PC-3 (cell line): ENCODE measurements at places on chromosomes 5 and 9. TPM values are rescaled to one million over a fixed set of nuclear protein-coding genes. Genes with fewer than 3 reads are reported as not detected.

ECSCR gene
- 0.36 TPM in 1 of 2 replicates, not detected in the other for total RNA-seq

PRR16 gene
- 2.4 and 3.6 TPM in 2 replicates for total RNA-seq

LHX3 gene
- not detected in 2 replicates for total RNA-seq

PCDHAC1 gene
- 4.8 and 6.2 TPM in 2 replicates for total RNA-seq

ZNF454 gene
- not detected in 2 replicates for total RNA-seq

LRRC19 gene
- total RNA-seq: not detected in 2 replicates

BTNL9 gene
- 11.5 and 15.4 TPM in 2 replicates for total RNA-seq

- no peaks in the 10 kb centered on the region for H3K36me3 ChIP-seq
- peaks cover 32% of the 10 kb centered on the region for H3K4me1 ChIP-seq
- H3K4me3 ChIP-seq: peak overlapping the region; percentile 56
These were observed 331.9 kb upstream of the CCNG1 start for GRCh38 chr5:163105456-163105855.

- no peak overlapping the region for H3K27ac ChIP-seq
- no peak for DNase-seq
- no peaks in the 10 kb centered on the region for H3K27me3 ChIP-seq
- H3K36me3 ChIP-seq: no peaks in the 10 kb centered on the region
- H3K4me1 ChIP-seq: 0 out of 2 replicates have a peak, but pooled peaks cover 5% of the 10 kb centered on the region
- H3K4me3 ChIP-seq: no peak overlapping the region
These were observed 7.4 kb upstream of the DAP start for GRCh38 chr5:10768328-10768899.

DNA sequence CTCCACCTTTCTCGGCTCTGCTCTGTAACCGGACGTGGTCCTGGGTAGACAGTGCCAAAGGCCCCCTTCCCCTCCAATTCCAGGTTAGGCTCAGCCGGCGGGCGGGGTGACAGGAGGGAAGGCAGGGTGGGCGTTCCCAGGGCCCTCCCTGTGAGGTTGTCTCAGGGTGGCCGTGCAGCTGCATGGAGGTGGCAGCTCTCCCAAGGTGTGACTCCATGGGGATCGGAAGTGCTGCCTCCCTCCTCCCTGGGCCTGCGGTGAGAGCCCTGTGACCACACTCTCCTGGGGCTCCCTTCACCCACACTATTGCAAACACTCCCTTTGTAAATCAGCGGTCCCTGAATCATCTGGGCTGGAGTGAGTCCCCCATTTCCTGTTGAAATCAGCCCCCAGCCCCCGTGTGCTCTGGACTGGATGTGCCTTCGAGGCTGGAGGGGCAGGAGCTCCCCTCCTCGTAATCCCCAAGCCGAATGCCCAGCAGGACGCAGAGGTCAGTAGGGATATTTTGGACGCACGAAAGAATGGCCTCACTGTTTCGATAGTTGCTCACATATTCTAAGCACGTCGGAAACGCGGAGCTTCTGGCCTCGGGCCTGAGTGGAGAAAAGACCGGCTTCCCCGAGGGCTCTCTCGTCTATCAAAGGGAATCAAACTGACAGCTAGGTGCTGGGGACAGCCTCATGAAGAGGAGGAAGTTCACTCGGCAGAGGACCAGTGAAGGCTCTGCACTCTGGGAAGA lies 107.6 kb upstream of the COL5A1 start:
- peaks cover 8% of the 10 kb centered on the region; the same call in 1 of the 2 replicates for H3K4me1 ChIP-seq
- H3K27me3 ChIP-seq: no peaks in the 10 kb centered on the region
- no peak for DNase-seq
- no peak overlapping the region for H3K4me3 ChIP-seq
- no peaks in the 10 kb centered on the region for H3K36me3 ChIP-seq

- peaks cover 12% of the 10 kb centered on the region; the same call in 1 of the 2 replicates for H3K27me3 ChIP-seq
- no peaks in the 10 kb centered on the region for H3K4me1 ChIP-seq
- no peak overlapping the region for H3K4me3 ChIP-seq
- peak; percentile 19 for DNase-seq
- H3K36me3 ChIP-seq: no peaks in the 10 kb centered on the region
These were observed 17.6 kb downstream of the SLCO6A1 start for GRCh38 chr5:102481054-102481715.

DNA sequence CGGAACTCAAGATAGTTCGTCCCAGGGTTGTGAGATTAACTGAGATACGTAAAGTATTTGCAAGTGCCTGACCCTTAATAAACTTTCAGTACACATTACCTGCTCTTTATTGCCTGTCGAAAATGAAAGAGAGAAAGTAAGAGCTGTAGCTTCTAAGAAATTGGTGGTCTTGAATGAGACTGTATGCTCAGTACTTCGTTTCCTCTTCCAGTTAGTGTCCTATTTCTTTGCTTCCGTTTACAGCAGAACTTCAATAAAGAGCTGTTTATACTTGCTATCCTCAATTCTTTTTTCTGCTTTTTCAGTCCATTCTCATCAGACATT lies 534 bp downstream of the SRFBP1 start:
- DNase-seq: no peak
- H3K27me3 ChIP-seq: no peaks in the 10 kb centered on the region
- peak overlapping the region; percentile 52 for H3K27ac ChIP-seq
- peaks cover 6% of the 10 kb centered on the region; the same call in 1 of the 2 replicates for H3K4me1 ChIP-seq
- peak overlapping the region; percentile 82 for H3K4me3 ChIP-seq

GRCh38 chr9:71680189-71680980 lies 87.9 kb downstream of the CEMIP2 start:
- peaks cover 70% of the 10 kb centered on the region for H3K4me1 ChIP-seq
- H3K36me3 ChIP-seq: no peaks in the 10 kb centered on the region
- H3K4me3 ChIP-seq: no peak overlapping the region
- no peaks in the 10 kb centered on the region for H3K27me3 ChIP-seq
- peak overlapping the region; percentile 70 for H3K27ac ChIP-seq
- DNase-seq: peak; percentile 82

GRCh38 chr9:134698587-134699342 lies 57.2 kb downstream of the COL5A1 start:
- H3K36me3 ChIP-seq: no peaks in the 10 kb centered on the region; the same call in 1 of the 2 replicates
- no peak overlapping the region for H3K4me3 ChIP-seq
- H3K27me3 ChIP-seq: no peaks in the 10 kb centered on the region
- no peaks in the 10 kb centered on the region for H3K4me1 ChIP-seq
- H3K27ac ChIP-seq: no peak overlapping the region

DNA sequence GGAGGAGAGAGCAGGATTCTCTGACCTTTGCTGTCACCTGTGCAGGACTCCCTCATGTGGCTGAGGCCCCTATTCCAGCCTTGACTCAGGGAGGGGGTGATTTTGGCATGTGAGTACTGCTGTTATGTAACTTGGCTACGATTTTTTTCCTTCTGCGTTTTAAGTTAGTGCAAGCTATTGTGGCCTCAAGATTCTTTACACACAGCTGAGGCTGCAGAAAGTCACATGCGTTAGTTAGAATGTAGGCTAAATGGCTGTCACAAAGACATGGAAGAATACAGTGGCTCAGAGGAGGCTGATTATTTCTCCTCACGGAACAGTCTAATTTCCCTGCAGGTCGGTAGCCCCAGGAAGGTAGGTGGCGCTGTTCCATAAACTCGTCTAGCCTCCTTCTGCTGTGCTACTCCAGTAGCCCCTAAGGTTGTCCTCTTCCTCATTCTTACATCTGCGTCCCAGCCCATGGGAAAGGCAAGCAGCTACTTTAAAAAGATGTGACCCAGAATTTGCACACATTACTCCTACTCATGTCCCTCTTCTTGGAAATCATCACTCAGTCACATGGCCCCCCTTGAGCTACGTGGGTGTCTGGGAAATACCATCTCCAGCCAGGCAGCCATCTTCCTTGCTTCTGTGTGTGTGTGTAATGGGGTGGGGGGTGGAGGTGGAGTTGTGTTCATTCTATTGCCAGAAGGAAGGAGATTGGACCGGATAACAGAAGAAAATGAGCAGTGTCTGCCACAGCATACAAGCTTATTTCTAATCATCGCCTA lies 486.6 kb downstream of the CCDC171 start:
- H3K4me1 ChIP-seq: peaks cover 25% of the 10 kb centered on the region
- DNase-seq: no peak
- H3K4me3 ChIP-seq: no peak overlapping the region

DNA sequence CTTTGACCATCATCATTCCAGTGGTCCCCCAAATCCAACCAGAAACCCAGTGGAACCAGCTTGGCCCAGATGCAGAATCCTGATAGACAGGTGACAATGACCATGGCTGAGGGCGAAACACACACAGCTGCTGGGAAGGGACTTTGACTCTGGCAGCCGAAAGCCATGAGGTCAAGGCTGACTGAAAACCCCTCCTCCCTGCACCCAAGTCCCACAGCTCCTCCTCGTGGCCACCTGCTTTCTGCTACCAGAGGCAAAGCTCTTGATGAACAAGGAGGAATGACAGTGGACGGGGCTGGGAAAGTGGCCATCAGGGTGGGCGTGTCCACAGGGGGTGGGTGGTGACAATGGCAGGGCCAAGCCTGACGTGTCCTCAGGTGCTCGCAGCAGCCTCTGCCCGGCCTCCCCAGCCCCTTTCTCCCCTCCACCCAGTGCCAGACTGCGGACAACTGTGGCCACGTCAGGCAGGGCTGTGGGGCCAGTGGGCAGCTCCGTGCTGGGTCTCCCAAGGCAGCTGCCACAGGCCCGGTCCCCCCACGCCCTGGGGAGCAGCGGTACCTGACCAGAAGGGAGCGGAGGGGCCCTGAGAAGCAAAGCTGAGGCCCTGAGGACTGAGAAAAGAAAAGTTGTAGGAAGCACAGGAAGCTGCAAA lies 30.8 kb upstream of the SARDH start:
- DNase-seq: no peak
- H3K27ac ChIP-seq: no peak overlapping the region
- H3K36me3 ChIP-seq: peaks cover 16% of the 10 kb centered on the region
- no peak overlapping the region for H3K4me3 ChIP-seq
